Stimulated activated CD4-positive, alpha-beta T cell treated with anti-CD3 and anti-CD28 coated beads, Interleukin-12 subunit alpha, Interleukin-12 subunit beta, amount 100 ng/mL, for 48 hours (primary cell): ENCODE measurements at places on chromosomes 3 and 15.

DNA sequence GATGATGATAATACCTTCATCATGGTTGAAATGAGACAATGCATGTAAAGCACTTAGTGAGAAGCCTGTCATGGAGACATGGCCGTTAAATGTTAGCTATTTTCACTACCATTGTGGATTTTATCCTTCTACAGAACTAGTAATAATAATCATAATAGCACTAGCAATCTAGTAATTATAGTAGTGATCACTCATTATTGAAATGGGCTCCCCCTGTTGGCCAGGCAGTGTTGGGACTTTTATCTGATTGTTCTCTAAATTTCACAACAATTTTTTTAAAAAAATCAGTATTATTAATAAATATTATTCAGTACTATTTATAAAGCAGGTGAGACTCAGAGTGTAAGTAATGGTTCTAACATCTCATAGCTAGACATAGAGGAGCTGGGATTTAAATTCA, 396.3 kb downstream of the IL5RA start:
- DNase-seq = no peak

DNA sequence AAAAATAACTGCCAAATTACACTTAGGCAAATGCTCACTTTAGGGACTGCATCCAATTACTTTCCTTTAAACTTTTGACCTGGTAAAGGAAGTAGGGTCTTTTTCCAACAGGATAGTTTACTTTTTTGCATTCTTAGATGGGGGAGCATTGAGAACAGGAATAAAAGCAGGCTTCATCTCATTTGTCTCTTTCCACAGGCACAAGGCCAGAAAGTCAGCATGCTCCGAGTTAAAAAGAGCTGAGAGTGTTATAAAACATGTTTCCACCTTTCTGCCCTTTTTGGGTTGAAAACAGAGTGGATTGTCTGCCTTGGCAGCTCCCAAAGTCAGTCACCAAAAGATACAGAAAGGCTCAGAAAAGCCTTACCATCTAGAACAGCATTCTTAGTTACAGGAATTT, 404.9 kb upstream of the ALCAM start:
- no peak for DNase-seq

- no peak for DNase-seq
These were observed 18.0 kb upstream of the SECISBP2L start for GRCh38 chr15:49064281-49064653.

DNA sequence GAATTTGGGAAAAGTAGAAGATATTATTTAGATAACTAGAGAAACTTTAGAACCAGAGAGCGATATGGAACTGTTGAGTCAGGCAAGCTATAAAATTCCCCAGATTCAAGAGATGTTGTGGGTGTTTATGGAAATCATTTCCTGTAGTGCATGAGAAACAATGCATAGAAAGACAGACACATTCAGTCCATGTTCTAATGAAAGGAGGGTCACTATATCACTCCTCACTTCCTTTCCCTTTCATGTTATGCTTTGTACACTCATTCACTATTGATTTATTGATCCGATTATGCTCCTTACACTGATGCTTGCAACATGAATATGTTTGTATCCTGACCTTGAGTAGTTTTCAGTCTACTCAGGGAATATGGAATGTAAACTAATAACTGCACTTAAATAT, 1459.9 kb upstream of the ALCAM start:
- DNase-seq = no peak

GRCh38 chr15:98113327-98113726, 152.8 kb downstream of the ARRDC4 start:
- DNase-seq = no peak

DNA sequence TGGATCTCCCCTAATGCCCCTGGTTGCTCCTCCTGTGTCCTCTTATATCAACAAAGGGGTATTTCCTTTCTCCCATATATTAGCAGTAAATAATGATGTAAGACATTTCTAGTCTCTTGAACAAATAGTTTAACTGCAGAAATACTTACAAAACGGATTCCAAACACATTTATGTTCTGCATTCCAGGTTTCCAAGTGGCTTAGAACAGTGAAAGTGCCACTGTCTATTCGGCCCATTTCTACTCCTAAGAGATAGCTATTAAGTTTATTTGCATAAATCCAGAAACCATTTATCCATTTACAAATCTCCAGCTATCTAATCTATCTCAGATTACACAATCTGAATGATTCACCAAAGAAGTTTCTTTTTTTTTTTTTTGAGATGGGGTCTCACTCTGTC, 55.8 kb upstream of the FRMD4B start:
- DNase-seq = no peak

DNA sequence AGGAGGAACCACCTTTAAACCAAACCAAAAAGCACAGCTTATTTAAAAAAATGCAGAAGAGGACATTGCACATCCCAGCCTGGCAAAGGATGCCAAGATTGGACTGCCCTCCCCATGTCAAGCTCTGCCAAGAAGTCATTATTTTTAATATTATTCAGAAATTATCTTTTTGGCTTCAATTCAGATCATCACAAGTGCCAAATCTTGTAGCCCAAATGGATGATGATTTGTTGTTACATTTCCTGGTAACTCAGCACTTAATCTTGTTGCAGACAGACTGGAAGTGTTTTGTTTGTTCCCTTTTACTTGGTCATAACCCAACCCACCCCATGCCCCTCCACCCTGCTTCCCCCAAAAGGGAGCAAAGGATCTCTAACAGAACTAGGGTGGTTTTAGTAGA, 28.1 kb upstream of the LXN start:
- DNase-seq = no peak

DNA sequence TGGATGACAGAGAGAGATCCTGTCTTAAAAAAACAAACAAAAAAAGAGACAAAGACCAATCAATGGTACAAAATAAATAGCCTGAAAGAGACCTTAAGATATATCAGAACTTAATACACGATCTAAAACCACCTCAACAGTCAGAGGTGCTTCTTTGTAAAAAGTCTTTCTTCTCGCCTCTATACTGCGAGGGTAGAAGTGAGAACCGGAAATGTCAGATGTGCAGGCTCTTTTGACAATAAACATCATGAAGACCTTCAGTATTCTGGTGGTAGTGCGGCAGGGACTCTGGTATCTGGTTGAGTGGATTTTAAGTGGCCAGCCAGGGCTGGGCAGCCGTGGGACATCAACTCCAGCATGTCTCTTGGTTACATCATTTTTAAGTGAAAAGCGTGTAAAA, 30.0 kb downstream of the RUBCN start:
- no peak for DNase-seq

DNA sequence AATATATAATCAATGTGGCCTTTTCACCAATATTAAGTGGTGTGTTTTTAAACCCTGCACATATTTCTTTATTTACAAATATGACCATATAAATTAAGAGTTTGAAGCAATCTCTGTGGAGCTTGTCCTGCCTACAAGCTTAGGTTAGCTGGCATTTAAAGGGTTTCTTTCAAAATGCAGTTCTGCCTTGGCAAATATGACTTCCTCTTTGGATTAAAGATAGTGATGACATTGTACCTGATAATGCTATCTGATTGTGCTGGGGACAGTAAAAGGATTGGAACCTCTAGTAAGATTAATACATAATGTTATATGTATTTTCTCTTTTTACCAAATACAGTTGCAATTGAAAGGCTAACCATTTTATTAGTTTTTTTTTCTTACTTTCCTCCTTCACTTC, 249.1 kb downstream of the OTOL1 start:
- no peak for DNase-seq

- no peak for DNase-seq
These were observed 60.4 kb downstream of the CRYGS start for GRCh38 chr3:186483611-186484340.

DNA sequence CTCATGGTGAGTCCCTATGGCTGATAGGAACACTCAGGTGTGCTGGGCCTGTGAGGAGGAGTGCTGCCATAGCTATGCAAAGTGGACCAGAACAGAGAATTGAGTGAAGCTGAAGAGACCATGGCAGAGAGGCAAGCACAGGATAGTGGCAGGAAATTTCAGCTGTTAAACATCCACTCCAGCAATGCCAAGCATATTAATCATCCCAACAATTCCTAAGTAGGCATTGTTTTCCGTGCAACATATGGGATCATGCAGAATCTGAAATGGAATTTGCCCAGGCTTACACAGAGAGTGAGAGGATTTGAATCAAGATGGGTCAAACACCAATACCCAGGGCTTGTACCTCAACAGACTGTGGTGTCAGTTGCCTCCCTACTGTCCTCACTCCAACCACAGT, 582.6 kb upstream of the UBE2E2 start:
- DNase-seq = no peak
